ENCODE measurements at places on chromosomes 1 and 21. TPM values are rescaled to one million over a fixed set of nuclear protein-coding genes. Genes with fewer than 3 reads are reported as not detected.
A peak's percentile ranks its signal among the peaks of the same experiment; 100 is the strongest.

GRCh38 chr1:199862047-199862446 is 165.5 kb upstream of the NR5A2 start:
- DNase-seq, result no peak

- DNase-seq, result no peak
Measured at GRCh38 chr21:24870633-24871032, 736.6 kb downstream of the MRPL39 start.

GRCh38 chr1:230943048-230943593 is 35.5 kb downstream of the TTC13 start:
- no peak for DNase-seq

DNA sequence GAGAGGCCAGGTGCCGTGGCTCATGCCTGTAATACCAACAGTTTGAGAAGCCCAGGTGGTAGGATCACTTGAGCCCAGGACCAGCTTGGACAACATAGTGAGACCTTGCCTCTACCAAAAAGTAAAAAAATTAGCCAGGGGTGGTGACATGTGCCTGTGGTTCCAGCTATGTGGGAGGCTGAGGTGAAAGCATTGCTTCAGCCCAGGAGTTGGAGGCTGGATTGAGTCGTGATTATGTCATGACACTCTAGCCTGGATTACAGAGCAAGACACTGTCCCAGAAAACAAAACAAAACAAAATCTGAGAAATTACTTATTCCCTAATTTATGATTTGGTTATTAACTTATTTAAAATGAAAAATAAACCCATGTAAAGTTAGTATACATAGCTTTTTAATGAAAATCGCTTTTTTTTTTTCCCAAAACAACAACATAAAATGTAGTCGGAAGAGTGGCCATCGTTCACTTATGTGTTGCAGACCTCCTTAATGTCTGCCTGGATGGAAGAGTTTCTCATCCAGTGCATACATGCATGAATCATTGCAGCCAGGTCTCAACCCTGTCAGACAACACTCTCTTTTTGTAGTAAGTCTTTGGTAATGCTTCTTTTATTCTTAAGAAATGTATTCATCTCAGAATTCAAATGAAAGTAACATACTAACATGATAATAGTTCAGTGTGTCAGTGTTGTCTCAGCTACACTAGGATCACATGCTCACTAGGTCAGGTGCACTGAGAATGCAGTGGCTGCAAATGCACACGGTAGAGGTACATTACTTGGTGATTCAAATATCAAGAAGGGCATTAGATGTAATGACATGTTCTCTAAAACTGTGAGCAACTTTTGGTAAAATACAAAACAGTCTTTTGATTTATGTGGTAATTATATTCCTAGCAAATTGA is 28.0 kb downstream of the ITSN1 start:
- DNase-seq, result no peak

DNA sequence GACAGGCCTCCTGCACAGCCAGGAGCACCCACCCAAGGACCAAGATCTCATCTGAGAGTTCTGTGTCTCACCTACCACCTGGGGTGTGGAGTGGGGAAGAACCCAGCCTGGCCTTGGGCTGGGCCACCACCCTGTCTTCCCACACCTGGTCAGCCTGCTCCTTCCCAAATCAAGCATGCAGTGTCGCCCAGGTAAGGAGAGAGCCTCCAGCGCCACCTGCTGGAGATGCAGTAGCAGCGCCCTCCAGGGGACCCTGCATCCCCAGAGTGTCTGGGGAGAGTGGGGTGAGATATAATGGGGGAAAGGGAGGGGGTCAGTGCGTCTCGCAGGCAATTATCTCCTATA is 32.3 kb downstream of the KIAA2013 start:
- DNase-seq, result no peak

DNA sequence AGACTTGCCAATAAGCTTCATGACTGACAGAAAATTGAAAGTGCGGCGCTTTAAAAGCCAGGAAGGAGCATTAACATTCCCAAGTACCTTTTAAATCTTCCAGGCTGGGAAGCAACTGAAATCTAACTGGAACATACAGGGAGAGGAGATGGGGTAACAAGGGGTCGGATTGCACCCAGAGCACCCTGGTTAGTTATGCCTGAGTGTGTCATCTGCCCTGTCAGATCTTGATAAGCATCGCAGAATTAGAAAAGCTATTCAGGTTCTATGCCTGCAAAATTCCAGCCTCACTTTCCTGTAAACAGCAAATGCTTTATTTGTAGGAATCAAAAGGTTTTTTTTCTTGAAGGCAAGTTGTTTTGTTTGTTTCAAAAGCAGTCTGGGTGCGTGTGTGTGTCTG is 58.5 kb downstream of the SERBP1 start:
- no peak for DNase-seq

GRCh38 chr1:70397013-70397412 is 14.1 kb upstream of the CTH start:
- no peak for DNase-seq

- no peak for DNase-seq
Measured at GRCh38 chr1:231776757-231777062, 150.1 kb downstream of the DISC1 start.

DNA sequence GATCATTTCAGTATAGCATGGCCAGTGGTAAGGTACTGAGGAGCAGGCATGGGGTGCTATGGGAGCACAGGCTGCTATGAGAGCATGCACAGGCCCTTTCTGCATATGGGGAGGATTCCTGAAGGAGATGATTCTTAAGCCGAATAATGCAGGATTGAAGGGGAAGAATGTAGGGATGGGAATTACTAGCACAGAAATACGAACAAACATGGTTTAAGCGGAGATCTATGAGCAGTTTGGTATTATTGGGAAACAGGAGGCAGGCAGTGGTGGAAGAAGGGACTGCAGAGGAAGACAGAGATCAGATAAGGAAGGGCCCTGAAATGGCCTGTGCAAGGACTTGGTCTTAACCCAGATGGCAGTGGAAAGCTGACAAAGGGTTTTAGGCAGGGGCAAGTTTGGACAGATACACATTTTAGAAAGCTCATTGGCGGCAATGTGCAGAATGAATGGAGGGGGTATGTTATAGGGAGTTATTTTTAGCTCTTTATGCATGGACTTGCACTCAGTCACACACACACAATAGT is 1.7 kb downstream of the OSCP1 start:
- no peak for DNase-seq

GRCh38 chr1:47791879-47792608 is 205.1 kb downstream of the TRABD2B start:
- DNase-seq, result peak; percentile 43

GRCh38 chr1:112762541-112763500 is 47.7 kb upstream of the PPM1J start:
- no peak for DNase-seq

GRCh38 chr21:29961291-29962027 is 21.7 kb upstream of the GRIK1 start:
- no peak for DNase-seq

DNA sequence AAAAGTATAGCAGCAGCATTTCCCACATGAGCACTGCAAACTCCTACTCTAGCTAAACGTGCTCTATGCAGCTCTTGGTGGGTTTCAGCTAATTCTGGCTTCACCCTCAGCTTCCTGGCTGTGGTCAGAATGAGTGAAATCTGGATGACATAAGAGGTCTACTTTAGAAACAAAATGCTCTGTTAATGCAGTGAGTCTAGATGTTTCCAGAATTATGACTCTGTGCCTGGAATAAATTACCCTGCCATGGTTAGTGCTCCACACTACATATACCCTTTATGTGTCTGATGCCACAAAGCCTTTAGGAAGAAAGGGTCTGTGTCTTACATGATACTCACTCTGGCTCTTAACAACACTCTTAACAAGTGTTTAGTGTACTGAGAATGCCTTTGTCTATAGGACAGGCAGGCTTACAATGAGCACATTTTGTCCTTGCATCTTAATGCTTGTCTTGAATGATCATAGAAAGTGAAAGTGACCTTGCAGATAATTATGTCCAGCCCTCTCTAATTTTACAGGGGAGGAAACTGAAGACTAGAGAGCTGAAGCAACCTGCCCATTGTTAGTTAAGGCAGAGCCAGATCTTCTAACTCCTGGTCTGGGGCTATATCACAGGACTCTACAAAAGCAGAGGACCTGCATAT is 9.2 kb downstream of the S100A10 start:
- no peak for DNase-seq

DNA sequence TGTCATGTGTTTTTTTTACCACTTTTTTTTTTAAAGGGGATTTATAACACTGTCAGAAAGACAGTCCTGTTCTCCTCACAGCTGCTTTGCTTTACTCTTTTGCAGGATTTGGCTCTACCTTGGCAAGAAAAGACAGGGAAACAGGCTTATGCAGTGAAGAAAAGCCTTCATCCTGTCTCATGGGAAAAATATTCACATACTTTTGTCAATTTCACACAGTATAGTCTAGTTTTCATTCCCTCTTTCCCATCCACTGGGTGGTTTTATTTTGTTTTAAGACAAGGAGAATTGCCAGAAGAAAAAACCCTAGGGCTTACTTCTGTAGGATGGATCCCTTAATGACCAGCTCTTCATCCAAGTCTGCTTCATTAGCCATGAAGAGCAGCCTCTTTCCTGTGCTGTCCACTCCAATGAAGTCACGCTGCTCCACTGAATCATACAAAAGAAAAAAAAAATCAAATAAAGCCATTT is 60.0 kb downstream of the EIF2B3 start:
- DNase-seq, result no peak

- no peak for DNase-seq
Measured at GRCh38 chr1:209086486-209087192, 496.9 kb upstream of the CAMK1G start.

GRCh38 chr1:57848406-57848805 is 424.5 kb upstream of the DAB1 start:
- no peak for DNase-seq

GRCh38 chr1:217924924-217925323 is 293.8 kb downstream of the SPATA17 start:
- peak; percentile 20 for DNase-seq

DNA sequence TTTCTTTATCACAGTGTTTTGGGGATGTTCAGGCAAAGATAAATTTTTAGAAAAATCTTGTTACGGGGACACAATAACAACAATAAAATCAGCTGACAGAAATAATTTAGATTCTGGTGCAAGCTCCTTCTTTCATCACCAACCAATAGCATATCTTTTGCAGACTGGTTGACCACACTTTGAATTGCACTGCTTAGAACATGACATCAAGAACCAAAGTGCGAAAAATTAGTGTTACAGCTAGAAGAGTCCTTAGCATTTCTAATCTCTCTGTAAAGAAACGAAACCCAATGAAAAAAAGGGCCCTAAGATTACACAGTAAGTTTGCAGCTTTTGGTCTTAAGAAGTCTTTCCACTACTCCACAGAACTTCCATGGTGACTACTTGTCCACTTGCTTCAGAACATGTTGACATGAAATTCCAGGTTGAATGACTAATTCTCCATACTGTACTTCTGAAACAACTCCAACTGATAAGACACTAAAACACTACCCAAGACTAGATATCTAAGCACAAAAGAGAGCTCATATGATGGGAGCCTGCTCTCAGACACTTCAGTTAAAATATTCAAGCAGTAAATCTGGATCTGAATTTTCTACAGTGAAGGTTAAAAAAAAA is 31.3 kb downstream of the XKR8 start:
- DNase-seq, result no peak

DNA sequence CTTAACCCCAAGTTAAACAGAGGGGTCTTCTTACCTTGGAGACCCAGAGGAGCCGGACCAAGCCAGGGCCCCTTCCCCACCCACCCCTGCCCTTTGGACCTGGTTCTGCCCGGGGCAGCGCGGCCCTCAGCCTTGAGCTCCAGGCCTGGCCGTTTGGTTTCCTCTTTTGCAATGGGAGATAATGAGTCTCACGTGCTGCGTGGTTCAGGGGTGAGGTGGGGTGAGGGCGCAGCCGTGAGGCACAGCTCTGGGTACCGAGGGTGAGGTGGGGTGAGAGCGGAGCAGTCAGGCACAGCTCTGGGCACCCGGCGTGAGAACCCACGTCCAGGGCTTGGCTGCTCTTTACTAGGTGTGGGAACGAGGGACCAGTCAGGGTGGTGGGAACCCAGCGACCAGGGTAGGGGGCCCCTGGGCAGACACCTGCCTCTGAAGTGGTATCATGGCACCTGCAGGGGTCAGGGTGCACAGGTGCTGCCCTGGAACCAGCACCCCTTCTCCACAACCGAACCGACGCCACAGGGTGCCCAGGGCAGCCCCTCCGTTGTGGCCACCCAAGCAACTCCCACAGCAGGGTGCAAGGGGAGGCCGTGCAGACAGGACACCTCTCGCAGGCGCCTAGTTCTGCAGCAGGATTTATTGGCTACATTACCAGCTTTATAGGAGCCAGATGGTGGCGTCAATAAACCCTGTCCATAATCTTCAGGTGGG is 182.2 kb downstream of the PRDM16 start:
- no peak for DNase-seq

- DNase-seq, result no peak
Measured at GRCh38 chr1:154391086-154391770, 13.9 kb upstream of the IL6R start.

GRCh38 chr1:83641206-83641658 is 357.7 kb downstream of the TTLL7 start:
- no peak for DNase-seq

GRCh38 chr1:8398677-8399076 is 80.8 kb downstream of the SLC45A1 start:
- DNase-seq, result no peak

GRCh38 chr1:28437264-28437923 is 67.9 kb downstream of the PHACTR4 start:
- DNase-seq, result no peak

GRCh38 chr1:17098446-17099317 is 20.6 kb downstream of the PADI2 start:
- no peak for DNase-seq

DNA sequence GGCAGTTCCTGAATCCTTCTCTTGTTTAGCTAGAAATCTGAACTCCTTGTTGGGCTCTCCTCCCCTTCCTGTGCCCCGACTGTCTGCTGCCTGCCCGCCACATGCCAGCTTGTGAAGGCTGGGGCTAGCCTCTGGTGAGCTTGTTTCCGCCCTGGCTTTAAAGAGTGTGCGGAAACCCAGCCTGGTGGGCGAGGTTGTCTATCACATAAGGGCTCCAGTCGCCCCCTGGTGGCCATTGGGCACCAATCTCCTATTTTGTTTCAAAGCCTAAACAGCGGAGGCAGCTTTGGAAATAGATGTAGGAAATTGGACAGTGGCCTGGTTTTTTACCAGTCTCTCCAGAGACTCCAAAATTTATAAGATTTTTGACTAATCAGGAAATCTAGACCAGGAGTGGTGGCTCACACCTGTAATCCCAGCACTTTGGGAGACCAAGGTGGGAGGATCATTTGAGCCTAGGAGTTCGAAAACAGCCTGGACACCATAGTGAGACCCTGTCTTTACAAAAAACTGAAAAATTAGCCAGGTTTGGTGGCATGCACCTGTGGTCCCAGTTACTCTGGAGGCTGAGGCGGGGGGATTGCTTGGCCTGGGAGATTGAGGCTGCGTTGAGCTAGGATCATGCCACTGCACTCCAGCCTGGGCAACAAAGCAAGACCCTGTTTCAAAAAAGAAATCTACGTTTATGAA is 9.8 kb downstream of the ATP8B2 start:
- DNase-seq, result peak; percentile 93

- DNase-seq, result no peak
Measured at GRCh38 chr21:41962425-41962966, 8.7 kb upstream of the C2CD2 start.

UMODL1 gene
- not detected for total RNA-seq

EXO1 gene
- 0.24 TPM for total RNA-seq

SIM2 gene
- not detected for total RNA-seq

TENT5C gene
- total RNA-seq, result 16.3 TPM

TTC39A gene
- total RNA-seq, result 14.8 TPM

SYCP1 gene
- not detected for total RNA-seq

FAM72D gene
- total RNA-seq, result 0.13 TPM

ILDR2 gene
- total RNA-seq, result 7.3 TPM

KIRREL1 gene
- 19.7 TPM for total RNA-seq

MEF2D gene
- total RNA-seq, result 81.7 TPM

PADI2 gene
- 0.50 TPM for total RNA-seq

ATP1A2 gene
- 176 TPM for total RNA-seq

KRTAP13-1 gene
- total RNA-seq, result not detected

LRRC3 gene
- total RNA-seq, result 1.4 TPM
